RPMI7951 (cell line): ENCODE measurements at places on chromosomes 13 and 19. TPM values are rescaled to one million over a fixed set of nuclear protein-coding genes. Genes with fewer than 3 reads are reported as not detected.

GRCh38 chr19:45218426-45218825 lies 26.8 kb downstream of the EXOC3L2 start:
- no peak for DNase-seq

DNA sequence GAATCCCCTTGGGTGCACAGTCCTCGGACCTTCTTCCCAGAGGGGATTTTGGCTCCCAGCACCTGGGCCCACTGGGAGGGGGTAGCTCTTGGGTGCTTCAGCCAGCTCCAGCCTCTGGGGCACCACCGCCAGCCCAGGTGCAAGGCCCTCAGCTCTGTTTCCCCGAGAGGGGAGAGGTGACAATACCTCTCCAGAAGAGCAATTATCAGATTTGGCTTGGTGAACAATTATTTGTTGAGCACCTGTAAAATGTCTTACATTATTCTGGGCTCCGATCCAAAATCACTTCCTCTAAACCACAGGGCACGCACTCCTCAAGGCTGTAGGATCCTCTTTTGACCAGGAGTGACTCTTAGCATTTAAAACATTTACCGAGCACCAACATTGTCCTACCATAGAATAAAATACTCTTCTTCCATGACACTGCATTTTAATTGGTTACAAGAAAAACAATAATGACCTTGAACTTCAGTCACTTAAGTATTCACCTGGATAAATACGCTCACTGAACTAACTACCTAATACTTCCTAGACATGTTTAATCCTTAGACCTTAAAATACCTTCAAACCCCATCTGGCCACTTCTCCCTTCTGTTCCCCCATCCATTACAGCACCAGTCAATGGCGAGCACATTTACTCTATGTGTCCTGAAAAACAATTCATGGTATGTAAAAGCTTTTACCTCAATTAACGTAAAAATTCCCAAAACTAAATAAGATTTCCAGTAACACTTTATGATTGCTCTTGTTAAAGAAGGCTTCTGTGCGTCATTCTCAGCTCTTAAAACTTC lies 54.8 kb downstream of the ABCC4 start:
- DNase-seq, result no peak

DNA sequence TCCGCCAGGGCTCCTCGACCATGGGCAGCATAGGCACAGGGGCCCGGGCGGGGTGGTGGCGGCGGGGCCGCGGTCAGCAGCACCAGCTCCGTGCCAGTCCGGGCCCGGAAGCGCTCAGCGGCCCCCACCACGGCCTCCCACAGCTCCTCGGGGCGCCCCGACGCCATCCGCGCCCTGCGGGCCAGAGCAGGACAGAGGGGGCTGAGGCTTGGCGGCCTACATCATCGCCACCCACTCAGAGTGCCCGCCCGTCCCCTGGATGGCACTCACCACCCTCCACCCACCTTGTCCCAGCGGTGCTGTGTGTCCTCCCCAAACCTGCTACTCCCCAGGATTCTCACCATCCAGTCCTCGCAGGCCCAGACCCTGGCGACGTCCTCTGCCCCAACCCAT lies 4.0 kb downstream of the AKT1S1 start:
- no peak for DNase-seq

- DNase-seq, result no peak
Measured at GRCh38 chr19:39160523-39160861, 34.9 kb downstream of the PAK4 start.

DNA sequence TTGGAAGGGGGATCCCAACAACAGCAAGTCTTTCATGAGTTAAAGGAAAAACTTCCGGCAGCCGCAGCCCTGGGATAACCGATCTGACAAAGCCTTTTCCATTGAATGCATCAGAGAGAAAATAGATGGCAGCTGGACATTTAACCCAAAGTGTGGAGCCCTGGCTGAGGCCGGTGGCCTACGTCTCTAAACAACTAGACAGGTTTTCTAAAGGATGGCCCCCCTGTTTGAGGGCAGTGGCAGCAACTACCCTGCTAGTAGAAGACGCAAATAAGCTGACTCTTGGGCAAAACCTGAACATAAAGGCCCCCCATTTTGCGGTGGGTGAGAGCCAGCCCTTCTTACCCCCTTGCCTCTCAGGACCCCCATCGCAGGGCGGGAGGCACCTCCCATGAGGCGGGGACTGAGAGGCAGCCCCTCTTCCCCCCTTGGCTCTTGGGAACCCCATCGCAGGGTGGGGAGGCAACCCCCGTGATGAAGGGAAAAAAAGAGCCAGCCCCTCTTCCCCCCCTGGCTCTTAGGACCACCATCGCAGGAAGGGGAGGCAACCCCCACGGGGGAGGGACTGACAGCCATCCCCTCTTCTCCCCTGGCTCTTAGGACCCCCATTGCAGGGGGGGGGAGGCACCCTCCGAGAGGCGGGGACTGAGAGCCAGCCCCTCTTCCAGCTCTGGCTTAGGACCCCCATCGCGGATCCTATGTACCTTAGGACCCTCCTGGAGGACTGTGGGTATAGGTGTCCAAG lies 2422.9 kb upstream of the PCDH20 start:
- peak; percentile 4 for DNase-seq

PPFIA3 gene
- 8.3 and 10.4 TPM in 2 replicates for total RNA-seq
